ENCODE measurements at places on chromosomes 3 and 15. TPM values are rescaled to one million over a fixed set of nuclear protein-coding genes. Genes with fewer than 3 reads are reported as not detected.

- DNase-seq, result no peak
These were observed 115.6 kb downstream of the GREM1 start for GRCh38 chr15:32833379-32833821.

GRCh38 chr3:119350114-119350513 is 55.9 kb downstream of the ARHGAP31 start:
- DNase-seq, result no peak

GRCh38 chr3:127736801-127737539 is 64.2 kb downstream of the ABTB1 start:
- DNase-seq, result no peak

- no peak for DNase-seq
These were observed 141.5 kb downstream of the GADL1 start for GRCh38 chr3:30752970-30753369.

DNA sequence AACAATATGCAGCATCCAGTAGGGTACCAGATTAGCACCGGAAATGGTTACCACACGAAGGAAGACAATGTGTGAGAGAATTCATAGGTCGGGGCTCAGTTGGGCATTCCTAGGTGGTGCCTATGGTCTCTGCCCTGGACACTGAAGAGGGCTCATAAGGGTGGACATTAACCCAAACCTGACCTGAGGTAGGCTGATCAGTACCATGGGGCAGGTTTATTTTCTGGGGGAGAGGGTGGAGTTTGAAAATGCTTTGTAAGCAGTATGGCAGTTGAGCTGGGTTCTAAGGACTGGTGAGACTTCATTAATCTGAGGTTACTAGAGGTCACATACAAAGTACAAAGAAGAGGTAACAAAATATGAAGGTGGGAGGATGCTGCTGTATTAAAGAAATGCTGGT is 68.4 kb downstream of the RPL22L1 start:
- DNase-seq, result no peak

DNA sequence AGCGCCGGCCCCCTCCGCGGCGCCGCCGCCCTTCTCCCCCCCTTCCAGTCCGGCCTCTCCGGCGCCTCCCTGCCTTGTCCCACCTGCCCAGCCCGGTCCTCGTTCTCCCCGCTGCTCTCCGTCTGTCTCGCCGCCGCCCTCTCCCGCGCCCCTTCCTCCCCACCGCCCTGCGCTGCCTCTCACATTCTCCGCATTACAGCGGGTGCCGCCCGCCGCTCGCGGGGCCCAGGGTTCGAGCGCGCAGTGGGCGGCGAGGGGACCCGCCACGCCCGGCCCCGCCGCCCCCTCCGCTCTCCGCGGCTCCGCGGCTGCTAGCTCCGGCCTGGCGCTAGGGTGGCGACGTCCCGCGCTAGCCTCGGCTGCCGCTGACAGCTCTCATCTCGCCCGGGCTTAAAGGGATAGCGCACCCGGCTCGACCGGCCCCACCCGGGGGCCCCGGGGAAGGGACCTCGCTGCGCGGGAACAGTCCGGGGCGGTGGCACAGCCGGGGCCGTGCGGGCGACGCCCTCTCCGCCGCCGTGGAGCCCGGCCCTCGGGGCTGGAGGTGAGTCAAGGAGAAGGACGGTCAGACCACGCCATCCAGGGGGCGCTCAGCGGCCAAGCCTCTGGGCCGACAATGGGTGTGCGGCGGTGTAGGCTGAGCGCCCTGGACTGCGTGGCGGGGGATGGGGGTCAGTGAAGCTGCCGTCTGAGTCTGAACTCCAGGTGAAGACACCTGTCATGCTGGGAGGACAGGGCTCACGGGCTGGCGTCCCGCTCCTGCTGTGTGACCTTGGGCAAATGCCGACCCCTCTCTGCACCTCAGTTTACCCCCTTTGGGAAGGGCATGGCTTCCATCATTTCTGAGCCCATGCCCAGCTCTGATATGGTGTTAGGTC is 187.4 kb upstream of the LINGO1 start:
- no peak for DNase-seq

DUOX1 gene
- not detected for total RNA-seq

PLSCR2 gene
- not detected for total RNA-seq

LRRC57 gene
- 16.2 TPM for total RNA-seq
